ENCODE measurements at places on chromosomes 11 and 22. TPM values are rescaled to one million over a fixed set of nuclear protein-coding genes. Genes with fewer than 3 reads are reported as not detected.

The NTM gene
- total RNA-seq = 0.26 TPM

The OLFML1 gene
- total RNA-seq = 3.6 TPM

The OR51B2 gene
- not detected for total RNA-seq

The APOL3 gene
- 22.4 TPM for total RNA-seq

The PATE4 gene
- total RNA-seq = not detected

The KDM4E gene
- not detected for total RNA-seq

The PDE3B gene
- 17.4 TPM for total RNA-seq

The LAYN gene
- total RNA-seq = 8.3 TPM

The TRPM5 gene
- 2.6 TPM for total RNA-seq

The DCDC1 gene
- 0.33 TPM for total RNA-seq

The CD3D gene
- 1.6 TPM for total RNA-seq

The ANAPC15 gene
- 14.2 TPM for total RNA-seq

The LRRC75B gene
- total RNA-seq = 20.8 TPM

GRCh38 chr11:1470681-1471611 is 15.6 kb downstream of the MOB2 start:
- DNase-seq = no peak

- no peak for DNase-seq
These were observed 11.0 kb upstream of the SHANK2 start for GRCh38 chr11:71263386-71263785.

GRCh38 chr11:72740060-72740424 is 12.2 kb downstream of the ARAP1 start:
- no peak for DNase-seq

DNA sequence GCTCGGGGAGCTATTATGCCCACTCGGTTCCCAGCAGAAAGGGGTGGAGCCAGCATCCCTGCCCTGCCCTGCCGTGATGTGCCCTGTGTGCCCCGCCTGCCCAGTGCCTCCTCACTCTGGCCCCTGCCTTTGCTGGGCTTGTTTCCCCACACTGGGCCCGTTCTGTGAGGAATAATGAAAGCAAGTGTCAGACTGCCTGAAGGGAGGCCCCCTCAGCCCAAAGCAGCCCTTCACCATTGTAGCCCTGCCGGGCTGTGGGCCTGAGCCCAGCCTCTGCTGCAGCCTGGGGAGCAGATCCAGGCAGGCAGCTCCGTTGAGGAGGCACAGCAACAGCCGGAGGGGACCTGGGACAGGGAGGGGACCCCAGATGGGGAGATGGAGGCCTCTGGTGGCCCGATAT is 20.2 kb upstream of the NEFH start:
- DNase-seq = no peak

DNA sequence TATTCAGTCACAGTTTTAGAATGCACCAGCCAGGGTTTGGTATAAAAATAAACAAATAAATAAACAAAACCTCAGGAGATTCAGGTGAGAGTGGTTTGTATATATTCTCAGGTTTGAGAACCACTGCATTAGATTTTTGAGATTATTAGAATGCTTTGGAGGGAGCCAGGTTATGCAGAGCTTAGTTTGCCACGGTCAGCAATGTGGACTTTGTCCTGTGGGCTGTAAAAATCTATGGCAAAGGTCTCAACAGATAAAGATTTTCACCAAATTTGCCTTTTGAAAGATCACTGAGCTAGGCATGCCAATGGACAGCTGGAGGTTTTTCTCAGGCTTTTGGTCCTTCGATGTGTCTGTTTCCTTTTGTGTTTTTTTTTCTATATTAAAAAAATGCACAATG is 650.1 kb upstream of the RAG2 start:
- DNase-seq = no peak

- DNase-seq = no peak
These were observed 437.4 kb downstream of the JRKL start for GRCh38 chr11:96827164-96827563.

GRCh38 chr11:47327025-47327424 is 25.5 kb downstream of the MYBPC3 start:
- DNase-seq = no peak

DNA sequence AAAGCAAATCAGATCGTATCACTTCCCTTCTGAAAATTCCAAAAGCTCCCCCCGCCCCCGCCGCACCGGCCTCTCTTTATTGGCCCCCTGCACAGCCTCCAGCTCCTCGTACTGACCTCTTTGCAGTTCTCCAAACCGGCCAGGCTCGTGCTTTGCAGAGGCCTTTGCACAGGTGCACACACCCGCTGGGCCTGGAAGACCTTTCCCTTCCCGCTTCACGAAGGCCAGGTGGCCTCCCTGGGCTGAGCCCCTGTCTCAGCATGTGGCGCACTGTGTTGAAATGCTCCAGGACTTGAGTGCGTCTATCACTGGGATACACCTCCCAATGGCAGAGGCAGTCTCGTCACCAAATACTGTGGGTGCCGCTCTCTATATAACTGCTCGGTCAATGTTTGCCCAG is 13.2 kb upstream of the ADA2 start:
- DNase-seq = no peak

DNA sequence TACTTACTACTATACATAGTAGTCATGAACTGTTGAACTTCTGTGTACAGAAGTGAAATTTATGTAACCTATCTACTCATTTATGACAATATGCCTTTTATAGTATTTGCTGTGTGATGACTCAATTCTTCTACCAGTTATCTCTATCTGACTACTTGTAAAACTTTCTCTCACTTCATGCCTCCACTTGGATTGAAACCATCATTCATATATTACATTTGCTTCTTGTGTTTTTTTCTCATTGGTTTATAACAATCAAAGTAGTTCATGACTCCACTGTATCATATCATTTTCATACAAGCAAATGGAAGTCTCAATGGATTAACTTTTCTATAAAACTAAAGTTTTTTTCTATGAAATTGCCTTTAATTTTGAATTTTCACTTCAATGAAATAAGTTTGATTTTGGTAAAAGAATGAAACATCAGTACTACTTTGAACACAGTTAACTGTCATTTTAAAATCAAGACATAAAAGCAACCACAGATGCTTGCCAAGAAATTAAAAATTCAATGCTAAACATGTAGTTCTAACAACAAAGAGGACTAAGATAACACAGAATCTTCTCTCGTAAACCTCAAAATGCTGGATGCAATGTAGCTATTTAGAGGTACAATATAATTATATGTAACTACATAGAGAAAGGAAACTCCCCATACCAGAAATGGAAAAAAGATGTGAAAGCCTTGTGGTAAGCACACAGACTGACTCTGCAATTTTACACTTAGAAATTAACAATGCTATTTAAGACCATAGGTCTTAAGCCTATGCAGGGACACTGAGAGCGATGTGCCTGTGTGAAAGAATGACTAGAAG is 27.6 kb upstream of the EXPH5 start:
- DNase-seq = no peak

DNA sequence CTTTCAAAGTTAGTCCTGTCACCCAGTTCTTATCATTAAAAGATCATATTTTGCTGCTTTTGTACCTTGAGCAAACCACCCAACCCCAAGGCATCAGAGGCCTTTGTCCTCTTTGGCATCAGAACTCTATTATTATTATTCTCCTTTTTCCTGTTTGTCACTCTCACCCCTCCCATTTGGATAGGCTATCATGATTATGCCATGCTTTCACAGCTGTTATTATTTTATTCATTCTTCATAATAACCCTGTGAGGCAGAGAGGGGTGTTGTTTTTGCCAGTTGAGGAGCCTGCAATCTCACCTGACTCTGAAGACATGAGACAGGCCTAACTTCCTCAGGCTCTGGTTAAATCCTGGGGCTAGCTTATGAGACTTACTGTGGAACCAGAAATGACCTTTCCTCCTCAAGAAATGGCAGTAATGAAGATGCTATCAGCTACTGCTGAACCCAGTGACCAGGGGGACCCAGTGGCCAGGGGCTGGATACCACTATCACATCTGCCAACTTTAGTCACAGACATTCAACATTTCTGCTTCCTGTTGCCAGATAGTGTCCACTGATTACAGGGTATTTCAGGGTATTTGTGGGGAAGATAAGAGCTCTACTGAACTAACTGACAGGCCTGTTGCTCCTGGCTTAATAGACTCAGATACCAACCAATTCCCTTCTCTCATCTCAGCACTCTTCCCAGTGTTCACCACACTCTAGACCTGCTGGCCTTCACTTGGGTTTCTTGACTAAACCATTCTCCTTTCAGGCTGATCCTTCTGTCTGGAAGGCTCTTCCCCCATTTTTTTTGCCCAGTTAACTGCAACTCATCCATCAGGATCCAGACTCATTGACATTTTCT is 11.8 kb upstream of the SWAP70 start:
- DNase-seq = no peak

- DNase-seq = no peak
These were observed 1075.5 kb downstream of the OPCML start for GRCh38 chr11:132456751-132457328.

DNA sequence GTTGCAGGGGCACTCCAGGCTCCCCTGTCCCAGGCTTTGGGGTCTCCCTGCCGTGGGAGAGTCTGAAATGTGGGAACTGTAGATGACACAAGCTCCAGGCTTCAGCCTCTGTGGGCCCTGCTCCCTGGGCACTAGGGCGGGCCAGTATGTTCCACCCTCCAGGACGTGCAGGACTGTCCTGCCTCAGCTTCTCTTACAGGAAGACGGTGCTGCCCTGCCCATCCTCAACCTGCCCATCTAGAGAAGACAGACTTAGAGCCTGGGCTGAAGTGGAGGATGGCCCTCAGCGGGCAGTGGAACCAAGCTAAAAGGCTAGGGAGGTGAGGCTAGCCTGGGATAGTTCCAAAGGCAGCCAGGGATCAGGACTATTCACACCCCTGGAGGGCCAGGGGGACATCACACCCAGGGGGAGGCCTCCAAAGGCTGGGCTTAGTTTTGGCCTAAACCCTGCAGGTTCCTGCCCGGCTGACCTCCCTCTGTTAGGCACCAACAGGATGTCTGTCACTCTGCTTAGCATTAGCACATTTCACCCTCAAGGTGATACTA is 4.0 kb upstream of the CERK start:
- DNase-seq = no peak

DNA sequence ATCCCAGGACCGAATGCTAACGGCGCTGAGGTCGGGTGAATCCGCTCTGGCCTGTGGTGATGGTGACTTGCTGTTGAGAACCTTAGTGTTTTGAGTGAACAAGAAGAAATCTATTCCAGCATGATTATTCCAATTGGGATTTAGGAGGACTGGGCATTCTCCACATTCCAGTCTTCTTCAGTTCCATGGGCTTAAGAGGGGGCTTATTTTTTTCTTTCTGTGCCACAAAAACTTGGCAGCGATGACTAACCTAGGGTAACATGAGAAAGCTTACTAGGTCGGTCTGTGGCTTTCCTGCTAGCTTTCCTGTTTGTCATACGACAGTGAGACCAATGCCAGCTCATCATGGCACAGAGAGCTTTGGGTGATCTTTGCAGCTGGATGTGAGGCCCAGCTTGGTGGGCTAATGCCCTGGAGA is 62.9 kb upstream of the ATXN10 start:
- no peak for DNase-seq

DNA sequence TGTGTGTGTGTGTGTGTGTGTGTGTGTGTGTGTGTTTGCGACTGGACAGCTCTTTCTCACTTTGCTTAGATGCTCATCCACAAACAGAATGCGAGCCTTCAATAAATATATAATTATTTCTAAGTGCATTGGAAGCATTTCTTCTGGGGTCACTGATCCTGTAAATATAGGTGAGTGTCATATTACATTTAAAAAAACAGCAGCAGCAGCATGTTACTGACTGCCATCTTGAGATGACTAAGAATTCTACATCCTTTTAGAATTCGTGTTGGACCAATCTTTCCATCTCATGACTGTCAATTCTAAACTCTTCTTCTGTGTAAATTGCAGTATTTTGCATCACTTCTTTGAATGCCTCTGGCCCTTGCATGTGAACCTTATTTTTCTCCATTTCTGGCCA is 238.0 kb upstream of the DDI1 start:
- DNase-seq = no peak
